Natural killer cell treated with Interleukin-12 subunit alpha and Interleukin-12 subunit beta and Interleukin-15 and Interleukin-18, amount 100 ng/mL, for 72 hours (primary cell): ENCODE measurements at places on chromosomes 7 and 10. TPM values are rescaled to one million over a fixed set of nuclear protein-coding genes. Genes with fewer than 3 reads are reported as not detected.

Gene SLC39A12
- not detected for total RNA-seq

Gene PGAM2
- not detected for total RNA-seq

Gene IDI2
- not detected for total RNA-seq

DNA sequence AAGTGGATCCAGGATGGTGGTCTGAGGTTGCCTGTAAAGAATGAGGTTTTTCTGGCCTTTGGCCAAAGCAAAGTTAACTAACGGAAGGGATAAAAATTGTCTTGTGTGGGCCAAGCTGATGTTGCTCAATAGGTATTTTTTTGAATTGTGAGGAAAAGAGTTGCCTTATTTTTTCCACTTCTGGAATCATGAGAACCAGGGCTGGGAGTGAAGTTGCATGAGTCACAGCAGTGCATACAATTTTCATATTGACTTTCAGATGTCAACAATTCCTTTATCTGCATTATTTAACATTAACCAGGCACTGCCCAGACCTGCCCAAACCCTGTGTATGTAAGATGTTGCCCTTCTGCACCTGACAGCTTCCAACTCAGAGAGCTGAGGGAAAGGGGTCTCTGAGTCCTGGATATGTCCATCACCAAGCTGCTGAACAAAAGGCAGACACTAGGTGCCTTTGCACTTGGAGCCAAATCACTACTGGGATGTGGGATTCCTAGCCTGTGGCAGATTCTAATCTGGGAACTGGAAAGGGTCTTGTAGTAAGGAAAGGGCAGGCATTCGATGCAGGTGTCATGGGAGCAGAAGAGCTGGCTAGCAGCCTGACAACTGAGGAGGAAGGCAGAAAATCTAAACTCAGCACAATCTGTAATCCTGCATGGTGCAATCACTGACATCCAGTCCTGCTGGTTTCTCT, 52.3 kb upstream of the SLC35B4 start:
- peaks cover 22% of the 10 kb centered on the region for H3K27me3 ChIP-seq
- DNase-seq: no peak
- no peak overlapping the region for H3K4me3 ChIP-seq
- H3K27ac ChIP-seq: no peak overlapping the region
- H3K36me3 ChIP-seq: no peaks in the 10 kb centered on the region

Gene MKX
- total RNA-seq: 0.86 TPM

Gene EFCAB10
- total RNA-seq: not detected

DNA sequence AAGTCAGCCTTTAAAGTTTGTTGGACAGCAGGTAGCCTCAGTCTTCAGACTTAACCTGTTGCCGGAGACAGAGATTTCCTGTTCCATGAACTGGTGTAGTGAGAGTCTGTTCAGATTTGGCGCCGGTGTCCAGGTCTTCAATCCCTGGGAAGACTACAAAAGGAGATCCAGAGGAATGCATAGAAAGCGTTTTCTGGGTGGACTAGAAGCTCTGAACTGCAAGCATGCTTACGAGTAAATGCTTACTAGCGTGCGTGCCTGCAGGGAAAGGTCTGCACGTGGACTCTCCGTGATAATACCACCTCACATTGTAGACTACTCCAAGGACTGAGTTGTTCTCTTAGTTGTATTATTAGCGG, 878 bp downstream of the GLRX3 start:
- H3K4me1 ChIP-seq: peaks cover 34% of the 10 kb centered on the region
- H3K36me3 ChIP-seq: peaks cover 6% of the 10 kb centered on the region
- peak overlapping the region; percentile 81 for H3K4me3 ChIP-seq
- H3K27me3 ChIP-seq: no peaks in the 10 kb centered on the region
- DNase-seq: no peak
- H3K27ac ChIP-seq: peak overlapping the region; percentile 56

GRCh38 chr10:120987359-120987758, 136.2 kb downstream of the WDR11 start:
- peak overlapping the region; percentile 72 for H3K27ac ChIP-seq
- H3K36me3 ChIP-seq: no peaks in the 10 kb centered on the region
- no peaks in the 10 kb centered on the region for H3K27me3 ChIP-seq
- peaks cover 8% of the 10 kb centered on the region for H3K4me1 ChIP-seq

- H3K27ac ChIP-seq: no peak overlapping the region
- no peak overlapping the region for H3K4me3 ChIP-seq
- H3K27me3 ChIP-seq: no peaks in the 10 kb centered on the region
- DNase-seq: no peak
- H3K4me1 ChIP-seq: no peaks in the 10 kb centered on the region
These were observed 89.8 kb downstream of the PCLO start for GRCh38 chr7:83072576-83073517.

Gene CELF2
- 208 TPM for total RNA-seq

Gene CYP2W1
- total RNA-seq: not detected

- H3K27ac ChIP-seq: no peak overlapping the region
- DNase-seq: no peak
- H3K27me3 ChIP-seq: no peaks in the 10 kb centered on the region
- H3K4me1 ChIP-seq: no peaks in the 10 kb centered on the region
- H3K4me3 ChIP-seq: no peak overlapping the region
These were observed 28.6 kb downstream of the MACC1 start for GRCh38 chr7:20188567-20188966.

- H3K36me3 ChIP-seq: no peaks in the 10 kb centered on the region
- no peaks in the 10 kb centered on the region for H3K27me3 ChIP-seq
- H3K4me1 ChIP-seq: peaks cover 8% of the 10 kb centered on the region
- H3K4me3 ChIP-seq: no peak overlapping the region
- no peak for DNase-seq
- H3K27ac ChIP-seq: no peak overlapping the region
These were observed 45.5 kb upstream of the C10orf71 start for GRCh38 chr10:49253340-49253906.

DNA sequence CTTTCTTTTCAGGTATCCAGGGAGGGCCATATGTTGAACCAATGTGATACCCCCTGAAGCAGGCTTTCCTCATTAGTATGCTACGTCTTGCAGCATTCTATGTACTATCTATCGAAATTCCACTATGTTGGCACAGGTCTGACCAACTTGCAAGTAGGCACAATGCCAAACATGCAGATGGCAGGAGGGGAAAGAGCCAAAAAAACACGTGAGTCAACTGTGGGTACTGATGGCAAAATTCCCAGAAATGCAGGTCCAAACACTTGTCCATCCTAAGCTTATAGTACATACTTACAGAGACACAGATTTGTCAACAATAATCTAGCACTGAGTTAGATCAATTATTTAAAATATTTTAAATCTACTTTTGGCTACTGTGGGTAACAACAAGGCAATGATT, 394.9 kb downstream of the DGKB start:
- no peaks in the 10 kb centered on the region for H3K27me3 ChIP-seq
- H3K4me3 ChIP-seq: no peak overlapping the region
- H3K27ac ChIP-seq: no peak overlapping the region
- no peaks in the 10 kb centered on the region for H3K4me1 ChIP-seq
- DNase-seq: no peak

DNA sequence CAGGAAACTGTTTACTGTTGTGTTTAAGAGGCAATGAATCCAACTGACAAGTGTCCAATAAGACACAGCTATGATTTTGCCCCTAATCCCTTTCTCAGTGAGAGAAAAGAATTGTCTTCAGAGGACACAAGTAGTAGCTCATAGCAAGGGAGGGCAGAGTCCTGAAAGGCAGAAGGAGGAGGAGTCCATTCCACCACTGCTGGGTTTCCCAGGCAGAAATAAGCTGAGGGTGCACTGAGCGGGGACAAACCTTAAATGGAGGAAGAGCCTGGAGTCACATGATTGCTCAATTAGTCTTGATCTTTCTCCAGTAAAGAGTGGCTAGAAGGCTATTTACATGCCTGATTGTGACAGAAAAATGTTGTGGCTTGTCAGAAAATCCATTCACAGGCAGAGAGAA, 573.8 kb downstream of the POM121L12 start:
- DNase-seq: no peak
- H3K27me3 ChIP-seq: no peaks in the 10 kb centered on the region
- no peak overlapping the region for H3K27ac ChIP-seq

DNA sequence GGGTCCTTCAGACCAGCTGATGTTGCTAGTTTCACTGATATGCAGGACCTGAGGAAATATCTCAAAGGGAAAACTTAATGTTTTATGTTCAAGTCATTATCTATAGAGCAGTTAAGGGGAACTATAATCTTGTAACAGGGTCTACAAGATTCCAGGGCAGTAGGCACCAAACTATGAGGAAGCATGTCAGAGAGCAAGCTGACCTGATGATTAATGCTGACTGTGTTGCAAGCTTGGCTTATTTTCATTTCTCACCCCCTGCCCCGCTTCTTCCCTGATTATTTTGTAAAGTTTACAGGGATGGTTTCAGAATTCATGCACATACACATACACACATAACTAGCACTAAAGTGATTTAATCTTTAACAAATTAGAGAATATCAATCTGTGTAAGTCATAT, 84.3 kb upstream of the CACNA2D1 start:
- H3K36me3 ChIP-seq: no peaks in the 10 kb centered on the region
- no peak overlapping the region for H3K27ac ChIP-seq
- no peaks in the 10 kb centered on the region for H3K27me3 ChIP-seq
- H3K4me1 ChIP-seq: no peaks in the 10 kb centered on the region

Gene MACROH2A2
- 0.43 TPM for total RNA-seq

Gene PTN
- not detected for total RNA-seq

DNA sequence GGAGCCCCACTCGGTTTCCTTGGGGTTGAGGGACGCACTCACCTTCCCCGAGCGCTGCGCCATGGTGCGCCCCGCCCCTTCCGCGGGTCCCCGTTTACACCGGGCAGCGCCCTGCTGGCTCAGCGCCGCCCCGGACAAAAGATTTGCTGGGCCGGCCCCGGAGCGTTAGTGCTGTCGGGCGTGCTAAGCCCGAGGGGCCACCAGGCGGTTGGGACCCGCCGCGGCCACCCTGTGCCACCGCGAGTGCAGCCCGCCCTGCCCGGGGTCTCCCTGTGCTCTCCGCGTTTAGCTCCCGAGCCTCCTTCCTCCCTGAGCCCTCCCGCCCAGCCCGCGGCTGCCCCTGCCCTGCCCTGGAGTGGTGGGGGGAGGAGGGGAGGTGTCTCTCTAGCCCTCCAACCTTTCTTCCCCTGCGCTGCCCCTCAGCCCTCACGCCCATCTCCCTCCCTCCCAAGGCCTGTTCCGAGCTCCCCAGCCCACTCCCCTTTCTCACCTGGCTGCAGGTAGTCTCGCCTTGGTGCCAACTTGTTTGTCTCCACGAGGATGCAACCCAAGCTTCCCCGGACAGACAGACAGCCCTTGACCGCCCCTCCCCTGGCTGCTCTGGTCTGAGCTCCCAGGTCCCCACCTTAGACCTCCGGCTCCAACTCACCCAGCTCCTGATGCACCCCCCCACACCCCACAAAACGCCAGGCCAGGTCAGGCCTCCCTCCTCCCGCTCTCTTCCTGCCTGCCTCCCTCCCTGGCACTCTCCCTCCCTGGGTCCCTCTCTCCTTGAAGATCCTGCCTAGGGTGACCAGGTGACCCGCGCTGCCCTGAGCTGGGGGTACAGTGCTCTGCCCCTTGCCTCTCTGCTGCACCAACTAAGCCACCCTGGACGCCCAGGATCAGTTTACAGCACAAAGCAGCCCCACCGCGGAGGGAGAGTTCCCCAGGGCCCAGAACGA, at the start of gene CRYGN:
TSS of gene CRYGN (minus strand) at position 287 of the 944 bp plus-strand sequence. CDS start at position 63, 224 bp downstream.
- DNase-seq: peak; percentile 56
- H3K27me3 ChIP-seq: peaks cover 12% of the 10 kb centered on the region
- H3K4me1 ChIP-seq: peaks cover 3% of the 10 kb centered on the region
- no peak within 1 kb of the TSS for H3K4me3 ChIP-seq

DNA sequence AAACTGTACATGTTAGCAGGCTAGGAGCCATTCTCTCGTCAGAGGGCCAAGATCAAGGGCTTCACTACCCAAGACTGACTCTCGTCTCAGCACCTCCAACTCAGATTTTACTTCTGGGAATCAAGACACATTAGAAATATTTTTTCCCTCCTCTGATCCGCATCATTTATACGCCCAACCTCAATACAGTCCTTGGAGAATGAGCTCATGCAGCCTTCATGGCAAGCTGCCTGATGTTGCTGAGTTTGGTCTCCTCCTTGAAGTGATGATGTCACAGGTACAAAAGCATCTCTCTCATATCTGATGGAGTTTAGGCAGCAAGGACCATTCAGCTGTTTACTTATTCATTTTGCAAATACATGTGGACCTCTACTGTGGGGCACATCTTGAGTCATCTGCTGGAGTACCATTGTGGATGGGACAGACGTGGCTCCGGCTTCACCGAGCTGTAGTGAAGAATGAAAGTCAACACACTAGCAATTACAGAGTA, 114.0 kb downstream of the BMPER start:
- H3K27ac ChIP-seq: no peak overlapping the region
- H3K27me3 ChIP-seq: peaks cover 6% of the 10 kb centered on the region
- no peak overlapping the region for H3K4me3 ChIP-seq
- no peaks in the 10 kb centered on the region for H3K4me1 ChIP-seq
- no peak for DNase-seq

- DNase-seq: no peak
- H3K27me3 ChIP-seq: peaks cover 6% of the 10 kb centered on the region
- H3K4me1 ChIP-seq: peaks cover 7% of the 10 kb centered on the region
- no peak overlapping the region for H3K4me3 ChIP-seq
- no peaks in the 10 kb centered on the region for H3K36me3 ChIP-seq
These were observed 74.5 kb downstream of the AFAP1L2 start for GRCh38 chr10:114329634-114330365.

Gene CDHR3
- total RNA-seq: not detected

Gene AKR1B15
- not detected for total RNA-seq

- no peak overlapping the region for H3K4me3 ChIP-seq
- no peaks in the 10 kb centered on the region for H3K4me1 ChIP-seq
- no peaks in the 10 kb centered on the region for H3K27me3 ChIP-seq
- H3K36me3 ChIP-seq: peaks cover 13% of the 10 kb centered on the region
These were observed 71.9 kb downstream of the ORC5 start for GRCh38 chr7:104135760-104136558.

GRCh38 chr10:133081636-133082035, 6.1 kb upstream of the ADGRA1 start:
- no peaks in the 10 kb centered on the region for H3K4me1 ChIP-seq
- H3K36me3 ChIP-seq: no peaks in the 10 kb centered on the region
- H3K27ac ChIP-seq: no peak overlapping the region
- H3K27me3 ChIP-seq: no peaks in the 10 kb centered on the region
- no peak for DNase-seq

Gene TMEM213
- total RNA-seq: not detected

Gene FGF8
- total RNA-seq: not detected

GRCh38 chr7:2517678-2518507, 1.7 kb upstream of the LFNG start:
- H3K27me3 ChIP-seq: no peaks in the 10 kb centered on the region
- no peaks in the 10 kb centered on the region for H3K36me3 ChIP-seq
- H3K4me3 ChIP-seq: peak overlapping the region; percentile 61

GRCh38 chr7:157464111-157464970, 127.5 kb downstream of the DNAJB6 start:
- H3K27ac ChIP-seq: no peak overlapping the region
- H3K36me3 ChIP-seq: no peaks in the 10 kb centered on the region
- no peak for DNase-seq
- peaks cover 13% of the 10 kb centered on the region for H3K27me3 ChIP-seq
- no peak overlapping the region for H3K4me3 ChIP-seq

Gene TRIM74
- 0.78 TPM for total RNA-seq

DNA sequence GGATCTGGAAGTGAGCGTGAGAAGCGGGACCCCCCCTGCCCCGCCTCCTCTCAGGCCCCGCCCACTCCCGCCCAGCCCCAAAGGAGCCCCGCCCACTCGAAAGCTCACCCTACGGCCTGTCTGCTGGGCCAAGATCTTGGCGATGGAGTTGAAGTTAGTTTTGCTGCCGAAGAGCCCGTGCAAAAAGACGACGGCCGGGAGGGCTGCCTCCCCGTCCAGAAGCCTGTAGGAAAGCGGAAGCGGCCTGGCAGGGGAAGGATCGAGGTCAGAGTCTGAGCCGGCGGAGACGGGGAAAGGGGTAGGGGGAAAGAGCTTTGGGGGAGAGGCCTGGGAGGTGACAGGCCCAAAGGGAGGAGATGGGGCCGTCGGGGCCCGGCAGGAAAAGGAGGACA, 386 bp downstream of the ABHD11 start:
- peaks cover 12% of the 10 kb centered on the region for H3K4me1 ChIP-seq
- peak overlapping the region; percentile 84 for H3K27ac ChIP-seq
- H3K36me3 ChIP-seq: no peaks in the 10 kb centered on the region
- peak overlapping the region; percentile 90 for H3K4me3 ChIP-seq
- DNase-seq: peak; percentile 64

Gene CALY
- total RNA-seq: not detected

Gene ELOVL3
- not detected for total RNA-seq
